Amniotic stem cell (primary cell): ENCODE measurements at places on chromosomes 2 and 18.
A peak's percentile ranks its signal among the peaks of the same experiment; 100 is the strongest.

GRCh38 chr2:237556773-237557632 is 9.4 kb upstream of the PRLH start:
- no peak for DNase-seq

GRCh38 chr2:185583058-185583816 is 155.4 kb upstream of the FSIP2 start:
- no peak for DNase-seq

GRCh38 chr2:101238930-101239759 is 13.5 kb upstream of the CNOT11 start:
- DNase-seq, result no peak

GRCh38 chr18:3869848-3870247 is 419.9 kb downstream of the TGIF1 start:
- peak; percentile 23 for DNase-seq

- no peak for DNase-seq
Observed at GRCh38 chr2:217683106-217683870, 319.5 kb downstream of the TNS1 start.

DNA sequence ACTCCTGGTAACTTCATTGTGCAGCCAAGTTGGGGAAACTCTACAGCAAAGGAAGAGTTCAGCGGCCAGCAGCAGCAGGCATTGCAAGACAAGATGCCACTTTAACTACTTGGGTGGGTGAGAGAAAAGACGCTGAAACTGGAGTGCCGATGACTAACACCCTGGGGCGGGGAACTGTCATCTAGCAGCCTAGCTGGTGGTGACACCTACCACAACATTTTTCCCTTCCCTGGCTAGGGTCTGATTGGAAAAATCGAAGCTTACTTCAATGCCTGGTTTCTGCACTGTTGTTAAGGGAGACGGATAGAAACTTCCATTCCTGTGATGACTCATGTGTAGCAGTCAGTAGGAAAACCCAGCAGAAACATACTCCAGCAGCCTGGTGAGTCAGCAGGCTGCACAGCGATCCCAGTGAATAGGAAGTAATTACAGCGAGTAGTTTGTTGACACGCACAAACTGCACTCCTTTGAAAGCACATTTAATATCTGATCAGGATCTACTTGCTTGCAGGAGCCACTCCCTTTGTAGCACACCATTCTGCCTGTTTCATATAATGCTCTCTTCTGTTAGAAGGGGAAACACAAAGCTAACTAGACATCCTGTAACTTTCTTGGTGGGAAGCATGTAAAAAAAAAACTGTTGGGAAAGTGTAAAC is 62.1 kb upstream of the MAPRE2 start:
- peak; percentile 81 for DNase-seq

DNA sequence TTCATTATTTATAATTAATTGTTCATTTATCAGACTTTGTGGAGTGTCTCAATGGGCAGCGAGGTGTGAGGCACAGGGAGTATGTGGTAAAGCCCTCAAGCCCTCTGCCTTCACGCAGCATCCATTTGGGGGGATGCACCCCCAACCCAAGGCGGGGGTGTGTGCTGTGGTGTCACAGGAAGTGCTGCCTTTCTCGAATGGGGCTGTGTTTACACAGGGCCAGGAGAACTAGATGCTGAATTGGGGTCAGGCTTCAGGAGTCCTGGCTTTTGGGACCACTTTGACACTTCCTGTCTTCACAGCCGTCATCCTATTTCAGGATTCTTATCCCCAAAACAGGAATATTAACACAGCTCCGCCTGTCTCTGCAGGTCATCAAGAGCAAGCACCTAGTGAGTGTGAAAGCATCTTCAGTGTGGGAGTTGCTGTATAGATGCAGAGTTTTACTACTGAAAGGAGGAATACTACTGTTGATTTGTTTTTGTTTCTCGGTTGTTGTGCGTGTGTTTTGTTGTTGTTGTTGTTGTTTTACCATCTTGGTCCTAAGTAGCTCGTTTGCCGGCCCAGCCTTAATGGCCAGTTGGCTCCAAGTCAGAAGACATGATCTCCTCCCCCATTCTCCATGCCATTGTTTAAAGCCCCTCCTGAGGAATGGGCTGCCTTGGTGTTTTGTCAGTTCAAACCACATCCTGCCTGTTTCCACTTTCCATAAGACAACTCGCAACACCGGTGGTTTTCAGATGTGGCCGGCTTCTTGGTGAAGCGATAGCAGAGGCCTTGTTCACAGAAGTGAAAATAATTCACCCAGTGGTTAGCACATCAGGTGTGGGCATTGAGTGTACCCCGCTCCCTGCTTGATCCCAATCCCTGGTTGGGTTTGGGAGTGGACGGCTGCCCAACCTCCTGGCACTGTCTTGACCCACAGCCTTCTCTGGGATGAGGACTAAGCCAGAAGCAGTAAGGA is 221.3 kb downstream of the BCL2 start:
- DNase-seq, result no peak

DNA sequence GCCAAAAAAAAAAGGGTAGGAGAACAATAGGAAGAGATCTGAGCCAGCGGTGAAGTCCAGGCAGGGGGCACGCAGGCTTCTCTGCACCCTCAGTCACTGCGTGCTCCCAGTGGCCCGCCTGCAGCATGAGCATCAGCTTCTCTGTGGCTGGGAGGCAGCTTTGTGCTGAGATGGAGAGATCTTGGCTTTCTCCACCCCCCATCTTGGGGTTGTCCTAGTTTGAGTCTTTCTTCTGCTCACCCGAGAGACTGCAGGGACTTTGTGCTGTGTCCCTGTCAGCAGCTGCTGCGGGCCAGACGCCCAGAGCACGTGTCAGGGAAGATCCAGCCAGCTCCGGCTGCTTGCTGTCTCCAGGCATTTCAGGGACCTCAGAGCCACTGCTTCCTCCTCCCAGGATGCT is 20.3 kb downstream of the TRAPPC12 start:
- no peak for DNase-seq

DNA sequence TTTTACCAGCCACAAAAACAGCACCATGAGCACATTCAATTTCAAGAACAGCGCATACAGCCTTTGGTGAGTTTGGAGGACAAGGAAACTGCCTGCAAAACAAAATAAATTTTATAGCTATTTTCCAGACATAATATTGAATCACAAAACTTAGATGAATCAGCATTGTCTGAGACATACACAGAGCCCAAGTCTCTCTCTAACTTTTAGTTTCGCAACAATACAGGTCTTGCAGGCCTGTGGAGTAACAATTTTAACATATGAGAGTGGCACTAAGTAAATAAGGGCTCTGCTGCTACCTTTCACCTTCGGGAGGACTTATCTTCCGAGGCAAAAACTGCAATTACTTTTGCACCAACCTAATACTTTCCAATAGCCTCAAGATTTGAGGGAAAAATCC is 56.1 kb upstream of the PEX13 start:
- DNase-seq, result no peak

GRCh38 chr18:10900435-10900834 is 248.9 kb downstream of the PIEZO2 start:
- no peak for DNase-seq

GRCh38 chr2:100674666-100675065 is 111.9 kb downstream of the PDCL3 start:
- DNase-seq, result no peak

- DNase-seq, result no peak
Observed at GRCh38 chr2:147759536-147759935, 85.3 kb upstream of the ACVR2A start.

- DNase-seq, result no peak
Observed at GRCh38 chr2:234998404-234999211, 46.8 kb downstream of the SH3BP4 start.

- no peak for DNase-seq
Observed at GRCh38 chr2:224004105-224004695, 34.9 kb downstream of the SERPINE2 start.

GRCh38 chr18:60266558-60266957 is 106.0 kb downstream of the MC4R start:
- no peak for DNase-seq

- no peak for DNase-seq
Observed at GRCh38 chr2:68908392-68908970, 37.3 kb upstream of the BMP10 start.

DNA sequence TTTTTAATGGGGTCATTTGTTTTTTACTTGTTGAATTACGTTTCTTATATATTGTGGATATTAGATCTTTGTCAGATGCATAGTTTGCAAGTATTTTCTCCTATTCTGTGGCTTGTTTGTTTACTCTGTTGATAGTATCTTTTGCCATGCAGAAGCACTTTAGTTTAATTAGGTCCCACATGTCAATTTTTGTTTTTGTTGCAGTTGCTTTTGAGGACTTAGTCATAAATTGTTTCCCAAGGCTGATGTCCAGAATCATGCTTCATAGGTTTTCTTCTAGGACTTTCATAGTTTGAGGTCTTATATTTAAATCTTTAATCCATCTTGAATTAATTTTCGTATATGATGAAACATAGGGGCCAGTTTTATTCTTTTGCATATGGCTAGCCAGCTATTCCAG is 13.2 kb downstream of the PIKFYVE start:
- no peak for DNase-seq

GRCh38 chr2:108531674-108532055 is 2.6 kb upstream of the LIMS1 start:
- DNase-seq, result no peak

GRCh38 chr18:30992231-30992630 is 50.3 kb downstream of the DSC3 start:
- DNase-seq, result no peak

DNA sequence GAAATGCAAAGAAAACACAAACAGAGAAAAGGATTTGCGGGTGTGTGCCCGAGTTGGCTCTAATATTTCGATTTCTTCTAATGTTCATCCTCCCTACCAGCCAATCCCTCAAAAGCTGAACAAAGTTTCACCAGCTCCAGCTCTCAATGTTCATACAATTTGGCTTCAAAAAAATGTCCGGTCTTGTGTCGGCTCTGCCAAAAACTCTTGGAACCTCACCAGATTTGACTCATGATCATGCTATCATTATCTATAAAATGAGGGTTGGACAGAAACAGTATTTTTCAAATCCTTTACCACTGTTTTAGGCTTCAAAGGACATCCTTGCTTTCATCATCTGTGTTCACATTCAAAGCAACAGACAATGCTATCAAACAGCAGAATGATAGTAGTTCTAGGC is 88.2 kb downstream of the CRACDL start:
- no peak for DNase-seq

- no peak for DNase-seq
Observed at GRCh38 chr2:102591491-102592045, 27.8 kb upstream of the SLC9A2 start.

DNA sequence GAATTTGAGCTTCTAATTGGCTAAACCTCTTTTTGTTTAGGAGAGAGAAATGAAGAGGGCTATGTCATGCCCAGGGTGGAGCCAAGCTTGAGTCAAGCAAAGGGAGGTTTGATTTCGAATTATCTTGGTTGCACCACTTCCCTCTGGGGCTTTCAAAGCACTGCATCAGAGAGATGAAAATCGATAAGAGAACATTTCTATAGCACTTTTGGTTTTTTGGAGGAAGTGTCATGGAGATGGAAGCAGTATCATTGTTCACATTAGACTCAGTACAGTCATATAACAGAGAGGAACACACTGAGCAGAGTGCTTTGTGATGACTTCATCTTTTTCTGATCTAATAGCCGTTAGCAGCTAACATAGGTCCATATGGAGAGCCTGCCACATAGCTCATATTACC is 120.3 kb upstream of the UXS1 start:
- DNase-seq, result no peak

- no peak for DNase-seq
Observed at GRCh38 chr2:227125506-227125905, 38.5 kb downstream of the COL4A4 start.

GRCh38 chr18:48376934-48377333 is 32.2 kb downstream of the ZBTB7C start:
- DNase-seq, result no peak

GRCh38 chr2:152359573-152360363 is 24.8 kb downstream of the FMNL2 start:
- DNase-seq, result no peak

- DNase-seq, result no peak
Observed at GRCh38 chr18:54626779-54627178, 35.7 kb downstream of the DYNAP start.

- DNase-seq, result no peak
Observed at GRCh38 chr2:86073225-86073624, 32.5 kb downstream of the POLR1A start.

DNA sequence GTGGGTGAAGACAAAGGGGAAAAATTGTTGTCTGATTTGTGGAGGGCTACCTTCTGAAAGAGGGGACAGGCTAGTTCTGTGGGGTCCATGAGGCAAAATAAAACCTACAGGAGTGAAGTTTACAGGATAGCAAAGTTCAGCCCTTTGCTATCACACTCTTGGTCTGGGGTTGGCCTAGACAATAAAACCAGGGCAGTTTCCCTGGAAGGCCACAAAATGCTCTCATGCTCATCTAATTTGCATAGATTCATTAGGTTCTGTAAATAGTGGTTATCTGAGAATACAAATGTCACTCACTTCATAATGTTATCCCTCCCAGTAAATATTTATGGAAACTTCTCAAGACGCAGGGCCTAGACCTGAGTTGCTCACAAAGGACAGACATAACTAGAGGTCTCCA is 63.6 kb downstream of the INSIG2 start:
- no peak for DNase-seq

- DNase-seq, result peak; percentile 3
Observed at GRCh38 chr2:45778720-45779171, 127.3 kb downstream of the PRKCE start.

GRCh38 chr2:121104721-121105141 is 180.3 kb downstream of the TFCP2L1 start:
- DNase-seq, result no peak

- DNase-seq, result no peak
Observed at GRCh38 chr2:108629417-108629816, 89.9 kb upstream of the RANBP2 start.

GRCh38 chr2:178271629-178272333 is 77.5 kb downstream of the OSBPL6 start:
- DNase-seq, result no peak

GRCh38 chr2:52955079-52955478 is 812.5 kb upstream of the CHAC2 start:
- DNase-seq, result no peak

GRCh38 chr2:178731300-178731699 is 75.9 kb downstream of the TTN start:
- no peak for DNase-seq

- no peak for DNase-seq
Observed at GRCh38 chr2:205117125-205117524, 565.2 kb upstream of the NRP2 start.

DNA sequence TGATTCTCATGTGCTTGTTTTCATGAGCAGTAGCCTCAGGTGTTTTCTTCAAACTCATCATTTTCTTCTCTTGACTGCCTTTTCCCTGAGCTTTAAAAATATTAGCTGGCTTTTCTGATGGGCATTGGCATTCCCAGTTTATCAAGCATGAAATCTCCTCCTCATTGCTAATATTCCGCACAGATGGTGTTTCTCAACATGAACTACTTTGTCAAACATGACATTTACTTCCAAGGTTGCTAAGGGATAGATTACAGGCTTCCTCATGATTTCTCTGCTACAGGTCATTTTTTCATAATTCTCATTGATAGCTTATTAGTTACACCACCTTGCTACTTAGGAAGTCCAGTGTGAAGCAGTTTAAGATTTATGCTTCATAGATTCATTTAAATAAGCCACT is 1116.9 kb upstream of the CNTNAP5 start:
- DNase-seq, result no peak

GRCh38 chr2:230124235-230124634 is 55.5 kb upstream of the SLC16A14 start:
- no peak for DNase-seq

- no peak for DNase-seq
Observed at GRCh38 chr2:166417669-166418068, 41.9 kb upstream of the SCN9A start.

GRCh38 chr2:223008956-223009355 is 43.0 kb upstream of the KCNE4 start:
- DNase-seq, result no peak
